Fibroblast of skin of right quadriceps (primary cell): ENCODE measurements at places on chromosomes 2 and 18.

DNA sequence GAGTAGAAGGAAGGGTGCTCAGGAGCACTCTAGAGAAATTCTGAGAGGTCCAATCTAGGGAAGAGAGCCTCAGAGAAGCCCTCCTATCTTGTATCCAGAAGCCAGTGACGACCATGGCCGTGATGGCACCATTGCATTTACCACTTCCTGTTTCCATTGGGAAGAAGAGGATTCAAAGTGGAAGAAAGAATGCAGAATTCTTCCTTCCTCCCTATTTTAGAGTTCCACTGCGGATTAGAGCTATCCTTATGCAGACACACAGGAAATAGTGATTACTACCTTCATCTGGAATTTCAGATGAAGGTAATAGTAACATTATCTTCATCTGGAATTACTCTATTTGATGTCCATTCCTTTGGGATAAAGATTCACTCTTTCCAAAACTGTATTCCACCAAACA, 45.6 kb upstream of the PCBP1 start:
- peak; percentile 58 for DNase-seq

GRCh38 chr2:146661473-146662096, 1183.2 kb upstream of the ACVR2A start:
- peak; percentile 51 for DNase-seq

DNA sequence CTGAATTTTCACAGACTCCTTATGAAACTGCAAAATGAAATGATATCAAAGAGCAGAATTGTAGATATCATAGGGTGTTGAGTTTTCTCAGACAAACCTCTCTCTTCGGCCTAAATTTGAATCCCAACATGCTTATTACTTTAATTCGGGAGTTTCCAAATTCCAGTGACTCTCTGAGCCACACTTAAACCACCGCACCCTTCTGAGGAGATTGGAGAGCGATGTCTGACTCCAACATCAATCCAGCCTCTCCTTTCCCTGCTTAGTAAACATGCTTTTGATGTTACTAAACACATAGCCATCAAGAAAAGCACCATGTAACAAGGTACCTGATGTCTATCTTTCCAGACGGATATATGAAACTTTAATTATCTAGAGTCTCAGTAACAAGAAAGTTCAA, 103.1 kb upstream of the ARHGAP28 start:
- no peak for DNase-seq

GRCh38 chr2:45822272-45822630, 170.8 kb downstream of the PRKCE start:
- DNase-seq: no peak

DNA sequence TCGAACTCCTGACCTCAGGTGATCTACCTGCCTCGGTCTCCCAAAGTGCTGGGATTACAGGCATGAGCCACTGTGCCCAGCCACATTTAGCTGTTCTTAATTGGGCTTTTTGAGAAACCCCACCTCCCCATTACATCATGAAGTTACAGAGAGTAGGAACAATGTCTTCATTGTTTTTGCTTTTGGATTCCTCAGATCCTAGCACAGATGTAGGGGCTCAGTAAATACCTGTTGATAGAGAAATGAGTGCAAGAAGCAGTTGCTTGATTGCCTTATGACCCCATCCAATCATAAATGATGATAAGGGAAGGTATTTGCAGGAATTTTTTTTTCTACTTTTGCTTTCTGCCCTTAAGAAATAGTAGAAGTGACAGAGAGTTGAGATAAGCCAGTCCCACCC, 25.4 kb downstream of the GREB1L start:
- DNase-seq: no peak

DNA sequence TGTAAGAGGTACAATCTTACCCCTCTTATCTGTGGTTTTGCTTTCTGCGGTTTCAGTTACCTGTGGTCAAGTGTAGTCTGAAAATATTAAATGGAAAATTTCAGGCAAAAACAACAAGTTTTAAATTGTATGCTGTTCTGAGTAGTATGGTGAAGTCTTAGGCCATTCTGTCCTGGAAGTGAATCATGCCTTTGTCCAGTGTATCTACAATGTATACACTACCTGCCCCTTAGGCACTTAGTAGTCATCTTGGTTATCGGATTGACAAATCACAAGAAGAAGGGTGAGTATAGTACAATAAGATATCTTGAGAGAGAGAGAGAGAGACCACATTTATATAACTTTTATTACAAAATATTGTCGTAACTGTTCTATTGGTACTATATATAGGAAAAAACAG, 43.5 kb downstream of the RAB3GAP1 start:
- no peak for DNase-seq

GRCh38 chr2:152344579-152345195, 9.7 kb downstream of the FMNL2 start:
- DNase-seq: no peak

- DNase-seq: no peak
Observed at GRCh38 chr18:9263264-9263663, 71.3 kb upstream of the TWSG1 start.

DNA sequence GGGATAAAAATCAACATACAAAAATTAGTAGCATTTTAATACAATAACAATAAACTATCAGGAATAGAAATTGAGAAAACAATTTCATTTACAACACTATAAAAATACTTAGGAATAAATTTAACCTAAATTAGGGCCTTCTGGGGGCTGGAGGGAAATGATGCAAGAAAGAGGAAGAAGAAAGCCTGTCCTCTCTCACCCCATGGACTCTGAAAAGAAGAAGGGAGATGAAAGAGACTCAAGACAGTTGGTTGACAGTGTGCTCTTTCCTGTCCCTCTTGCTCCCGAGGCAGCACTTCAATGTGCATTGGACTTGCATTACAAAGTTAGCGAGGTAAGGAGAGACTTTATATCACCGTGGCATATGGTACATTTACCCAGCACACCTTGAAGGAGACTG, 88.5 kb downstream of the VAPA start:
- DNase-seq: no peak

- DNase-seq: no peak
Observed at GRCh38 chr18:42230636-42231035, 275.6 kb downstream of the PIK3C3 start.

GRCh38 chr18:12290086-12290485, 18.0 kb upstream of the TUBB6 start:
- DNase-seq: no peak

- peak; percentile 63 for DNase-seq
Observed at GRCh38 chr18:41881285-41881684, 73.7 kb upstream of the PIK3C3 start.

- DNase-seq: no peak
Observed at GRCh38 chr2:86675104-86675503, 45.0 kb upstream of the RMND5A start.

DNA sequence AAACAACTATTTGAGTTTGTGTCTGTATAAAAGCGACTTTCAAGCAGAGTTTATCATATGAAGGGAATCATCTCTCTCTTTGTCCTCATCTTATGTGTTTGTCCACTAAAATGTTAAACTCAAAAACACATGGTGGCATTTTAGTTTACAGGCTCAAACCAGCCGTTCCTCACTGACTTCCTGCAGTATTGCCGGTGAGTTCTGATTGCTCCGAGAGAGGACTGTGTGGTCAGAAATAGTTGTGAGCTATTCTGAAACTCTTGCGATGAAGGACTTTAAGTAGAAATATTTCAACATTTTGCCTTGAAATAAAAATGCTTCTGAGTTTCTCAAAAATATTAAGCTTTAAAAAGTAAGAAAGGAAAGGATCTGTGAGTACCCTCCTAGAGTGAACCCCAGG, 163.2 kb upstream of the CAVIN2 start:
- no peak for DNase-seq

DNA sequence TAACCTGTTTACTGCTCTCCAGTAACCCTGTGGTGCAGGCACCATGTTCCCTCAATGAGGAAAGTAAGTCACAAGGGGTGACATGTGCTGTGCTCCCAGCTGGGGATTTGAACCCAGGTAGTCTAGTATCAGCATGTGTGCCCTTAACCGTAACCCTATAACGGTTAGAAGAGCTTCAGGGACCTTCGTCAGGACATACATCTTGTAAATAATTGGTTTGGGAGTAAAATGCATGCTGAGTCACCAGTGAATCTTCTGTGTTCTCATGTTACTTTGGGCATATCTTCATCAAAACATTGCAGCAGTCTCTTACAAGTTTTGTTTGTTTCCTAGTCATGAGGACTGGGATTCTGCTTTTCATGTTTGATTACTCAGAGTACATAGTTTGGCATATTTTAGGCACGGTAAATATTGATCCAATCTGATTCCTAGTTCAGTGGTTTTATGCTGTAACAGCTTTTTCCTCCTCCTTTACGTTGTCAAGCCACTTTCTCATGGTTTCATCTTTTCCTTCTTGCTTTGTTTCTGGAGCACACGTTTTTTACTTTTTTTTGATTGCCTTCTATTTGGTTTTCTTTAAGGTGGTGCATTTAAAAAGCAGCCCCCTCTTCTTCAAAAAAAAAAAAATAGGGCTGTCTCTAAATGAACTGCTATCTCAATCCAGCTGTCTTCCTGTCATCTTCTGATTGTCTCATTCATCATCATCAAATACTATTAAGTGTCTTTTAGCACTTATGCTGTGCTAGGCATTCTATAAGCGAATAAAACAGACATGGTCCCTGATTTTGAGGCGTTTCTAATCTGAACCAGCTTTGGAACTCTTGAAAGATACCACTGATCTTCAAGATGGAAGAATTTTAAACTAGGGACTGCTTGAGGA, 50.4 kb downstream of the CLIP4 start:
- DNase-seq: peak; percentile 74

DNA sequence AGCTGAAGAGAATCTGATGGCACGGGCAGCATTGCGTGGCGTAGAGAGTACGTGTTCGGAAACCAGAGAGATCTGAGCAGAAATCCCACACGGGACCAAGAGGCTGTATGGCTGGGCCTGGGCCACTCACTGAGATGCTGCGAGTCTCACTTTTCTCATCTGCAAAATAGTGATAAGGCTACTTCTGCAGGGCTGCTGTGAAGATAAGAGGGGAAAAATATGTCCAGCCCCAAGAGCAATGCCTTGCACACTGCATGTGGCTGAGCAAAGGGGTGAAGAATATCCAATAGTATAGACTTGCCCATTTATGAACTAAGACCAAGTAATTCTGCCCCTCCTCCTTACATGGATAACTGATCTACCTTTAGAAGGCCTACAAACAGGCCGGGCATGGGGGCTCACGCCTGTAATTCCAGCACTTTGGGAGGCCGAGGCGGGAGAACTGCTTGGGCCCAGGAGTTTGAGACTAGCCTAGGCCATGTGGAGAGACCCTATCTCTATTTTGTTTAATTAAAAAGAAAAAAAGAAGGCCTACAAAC, 3.1 kb downstream of the FECH start:
- DNase-seq: no peak

GRCh38 chr2:123816203-123816602, 208.9 kb upstream of the CNTNAP5 start:
- no peak for DNase-seq

GRCh38 chr2:156476021-156476849, 40.1 kb downstream of the GPD2 start:
- DNase-seq: no peak

- DNase-seq: no peak
Observed at GRCh38 chr2:205752296-205752820, 70.1 kb downstream of the NRP2 start.

- peak; percentile 8 for DNase-seq
Observed at GRCh38 chr2:96485350-96485749, 19.8 kb downstream of the NEURL3 start.

DNA sequence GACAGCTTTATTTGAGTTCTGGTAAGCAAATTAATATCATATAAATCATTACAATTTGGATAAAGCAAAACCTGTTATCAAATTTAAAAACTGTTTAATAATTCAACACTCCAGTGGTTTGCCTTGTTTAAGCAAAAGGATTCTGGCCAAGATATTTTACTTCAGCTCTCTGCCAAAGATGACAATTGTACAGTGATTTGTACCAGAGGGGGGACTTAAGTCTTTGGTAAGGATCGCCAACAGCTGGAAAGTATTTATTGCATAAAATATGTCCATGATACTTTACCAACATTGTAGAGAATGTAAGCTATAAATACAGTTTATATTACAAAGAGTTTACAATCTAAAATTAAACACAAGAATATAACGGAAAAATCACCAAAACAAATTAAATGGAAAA, 13.8 kb downstream of the PREPL start:
- no peak for DNase-seq

GRCh38 chr2:235183786-235184185, 232.0 kb downstream of the SH3BP4 start:
- peak; percentile 39 for DNase-seq

DNA sequence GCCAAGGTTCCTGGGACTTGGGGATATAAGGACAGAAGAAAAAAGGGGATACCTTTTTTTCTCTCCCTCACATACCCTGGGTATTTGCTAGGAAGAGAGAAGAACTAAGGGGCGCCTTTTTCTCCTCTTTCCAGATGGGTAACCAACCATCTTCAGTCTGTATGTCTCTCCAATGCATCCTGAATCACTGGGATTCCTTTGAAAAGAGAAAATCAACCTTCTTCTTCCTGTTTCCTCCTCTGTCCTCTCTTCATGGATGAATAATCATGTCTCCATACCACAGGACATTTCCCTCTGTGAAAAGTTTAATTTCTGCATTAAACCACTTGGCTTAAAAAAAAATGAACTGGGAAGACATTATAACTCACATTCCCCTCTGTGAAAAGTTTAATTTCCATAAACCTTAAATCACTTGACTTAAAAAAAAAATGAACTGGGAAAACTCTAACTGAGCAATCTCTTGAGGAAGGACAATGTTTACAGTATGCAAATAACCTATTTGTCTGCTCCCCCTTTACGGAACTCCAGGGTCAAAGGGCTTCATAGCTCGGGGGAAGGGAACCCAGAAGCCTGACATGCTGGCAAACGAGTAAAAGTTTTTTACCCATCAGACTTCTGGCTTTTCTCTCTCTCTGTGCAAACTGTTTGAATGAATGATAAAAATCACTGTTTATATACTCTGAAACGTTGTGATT, 56.7 kb upstream of the FAM98A start:
- no peak for DNase-seq

DNA sequence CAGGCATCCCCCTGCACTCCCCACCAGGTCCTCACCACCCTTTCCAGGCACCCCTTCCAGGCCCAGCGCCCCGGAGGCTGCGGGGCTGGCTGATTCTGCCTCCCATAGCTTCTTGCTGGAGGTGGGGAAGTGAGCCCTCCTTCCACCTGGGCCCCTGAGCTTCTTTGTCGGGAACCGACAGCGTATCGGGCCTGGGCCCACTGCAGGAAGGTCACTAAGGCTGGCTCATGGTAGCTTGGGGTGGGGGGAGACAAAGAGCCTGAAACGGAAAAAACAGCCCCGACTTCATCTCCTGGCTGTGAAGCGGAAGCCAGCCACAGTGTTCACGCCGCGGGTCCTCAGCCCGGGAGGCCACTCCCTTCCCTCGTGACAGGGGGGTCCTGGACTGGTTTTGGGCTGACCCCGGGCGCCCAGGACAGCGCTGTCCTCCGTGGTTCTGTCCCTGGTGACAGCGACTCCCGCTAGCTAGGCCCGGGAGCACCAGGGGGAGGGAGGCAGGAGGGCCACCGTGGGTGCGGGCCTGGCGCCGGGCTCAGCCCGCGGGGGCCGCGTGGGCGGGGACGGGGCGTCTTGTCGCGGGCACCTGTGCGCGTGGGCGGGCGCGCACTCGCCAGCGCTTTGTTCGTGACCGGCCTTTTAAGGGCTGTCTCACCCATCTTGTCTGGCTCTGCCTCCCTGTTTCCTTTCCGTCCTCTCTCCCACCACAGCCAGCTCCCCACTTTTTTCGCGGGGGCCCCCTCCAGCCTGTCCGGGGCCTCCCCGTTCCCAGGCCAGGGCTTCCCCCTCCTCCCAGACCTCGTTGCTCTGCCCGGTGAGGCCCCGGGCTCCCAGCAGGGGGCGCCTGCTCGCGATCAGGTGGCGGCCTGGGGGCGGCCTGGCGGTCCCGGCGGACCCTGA, 64.9 kb downstream of the DNMT3A start:
- peak; percentile 22 for DNase-seq
